Keratinocyte (primary cell): ENCODE measurements at places on chromosomes 1 and 21.

- DNase-seq = no peak
Measured at GRCh38 chr21:46110499-46111192, 12.7 kb downstream of the COL6A2 start.

- no peak for DNase-seq
Measured at GRCh38 chr1:45809761-45810160, 6.3 kb downstream of the MAST2 start.

GRCh38 chr1:17463991-17464390 lies 24.5 kb upstream of the RCC2 start:
- DNase-seq = no peak

DNA sequence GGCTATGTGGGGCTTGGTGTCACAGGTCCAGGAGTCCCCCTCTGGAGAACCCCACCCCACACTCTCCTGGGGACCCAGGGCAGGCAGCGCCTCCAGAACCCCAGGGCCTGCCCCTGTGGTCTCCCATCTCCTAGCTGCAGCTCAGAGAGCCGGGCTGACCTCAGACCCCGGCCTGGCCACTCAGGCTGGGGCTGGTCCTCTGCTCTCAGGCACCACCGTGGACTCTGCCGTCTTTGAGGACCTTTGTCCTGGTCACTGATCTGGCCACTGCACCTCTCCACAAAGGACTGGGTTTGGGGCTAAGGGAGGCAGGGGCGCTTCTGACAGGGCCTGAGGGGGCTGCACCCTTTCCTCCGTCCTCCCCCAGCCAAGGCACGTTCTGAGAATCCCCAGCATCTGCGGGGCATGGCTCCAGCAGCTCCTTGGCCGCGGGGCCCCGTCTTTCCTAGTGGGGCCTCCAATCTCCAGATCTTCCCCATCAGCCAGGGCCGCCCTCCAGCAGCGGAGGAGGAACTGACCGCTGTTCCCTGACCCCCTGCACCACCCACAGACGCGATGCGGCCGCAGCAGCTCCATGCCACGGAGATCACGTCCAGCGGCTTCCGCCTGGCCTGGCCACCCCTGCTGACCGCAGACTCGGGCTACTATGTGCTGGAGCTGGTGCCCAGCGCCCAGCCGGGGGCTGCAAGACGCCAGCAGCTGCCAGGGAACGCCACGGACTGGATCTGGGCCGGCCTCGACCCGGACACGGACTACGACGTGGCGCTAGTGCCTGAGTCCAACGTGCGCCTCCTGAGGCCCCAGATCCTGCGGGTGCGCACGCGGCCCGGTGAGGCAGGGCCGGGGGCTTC lies 3.3 kb downstream of the VWA1 start:
- no peak for DNase-seq

- no peak for DNase-seq
Measured at GRCh38 chr1:206839006-206839560, 26.3 kb upstream of the IL20 start.

DNA sequence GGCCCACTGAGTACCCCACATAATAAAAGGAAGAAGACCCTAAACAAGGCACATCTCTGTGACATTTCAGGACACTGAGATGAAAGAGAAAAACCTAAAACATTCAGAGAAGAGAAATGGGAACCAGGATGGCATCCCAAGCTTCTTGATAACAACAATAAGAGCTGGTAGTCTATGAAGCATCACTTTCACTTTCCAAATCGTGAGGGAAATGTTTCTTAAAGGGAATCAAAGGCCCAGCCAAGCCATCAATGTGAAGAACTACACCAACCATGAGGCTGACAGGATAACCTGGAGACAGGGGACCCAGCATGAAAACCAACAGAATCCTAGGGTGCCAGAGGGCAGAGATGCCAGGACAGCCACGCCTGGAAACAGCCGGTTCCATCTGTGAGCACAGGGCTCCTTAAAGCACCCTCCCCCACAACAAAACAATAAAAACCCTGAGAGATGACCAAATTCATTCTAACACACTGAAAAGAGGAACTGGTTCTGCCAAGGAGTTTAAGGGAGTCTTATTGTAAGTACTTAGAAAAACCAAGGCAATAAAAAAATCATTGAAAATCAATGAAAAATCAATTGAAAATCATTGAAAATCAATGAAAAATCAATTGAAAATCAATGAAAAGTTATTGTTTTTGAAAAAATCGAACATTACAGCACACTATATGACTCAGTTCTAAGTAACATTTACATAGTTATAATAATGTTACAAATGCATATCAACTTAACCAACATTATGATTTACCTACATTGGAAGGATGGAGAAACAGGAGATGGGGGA lies 141.5 kb upstream of the ERG start:
- no peak for DNase-seq

DNA sequence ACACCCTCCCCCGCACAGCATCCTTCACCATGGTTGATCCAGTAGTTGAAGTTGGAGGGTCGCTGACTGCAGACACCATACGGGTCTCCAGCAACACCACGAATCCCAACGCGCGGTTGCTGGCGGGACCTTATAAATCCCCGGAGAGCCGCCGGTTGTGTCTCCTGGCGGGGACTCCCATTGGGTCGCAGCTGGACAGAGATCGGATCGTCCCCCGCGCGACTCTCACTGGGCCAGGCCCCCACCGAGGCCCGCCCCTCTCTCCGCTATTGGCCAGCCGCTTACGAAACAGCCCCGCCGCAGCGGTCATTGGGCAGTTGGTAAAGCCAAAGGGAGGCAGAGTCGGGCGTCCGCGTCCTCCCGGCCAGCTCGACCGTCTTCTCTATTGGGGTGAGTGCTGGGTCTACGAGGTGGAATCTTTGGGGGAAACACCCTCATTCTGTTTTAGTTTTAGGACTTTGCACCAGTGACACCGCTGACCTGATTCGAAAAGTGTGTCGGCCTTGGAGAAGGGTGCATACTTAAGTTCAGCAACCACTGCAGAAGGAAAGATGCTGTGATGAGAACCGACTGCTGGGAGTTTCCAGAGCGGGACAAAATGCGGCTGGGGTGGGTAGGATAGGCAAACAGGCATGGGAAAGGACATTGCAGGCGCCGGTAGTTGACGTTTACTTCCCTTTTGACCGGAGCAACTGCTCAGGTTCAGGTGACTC lies 27.4 kb downstream of the RABIF start:
- DNase-seq = no peak
